Esophagus mucosa (tissue), 1 donor: ENCODE measurements at places on chromosomes 4 and X.

DNA sequence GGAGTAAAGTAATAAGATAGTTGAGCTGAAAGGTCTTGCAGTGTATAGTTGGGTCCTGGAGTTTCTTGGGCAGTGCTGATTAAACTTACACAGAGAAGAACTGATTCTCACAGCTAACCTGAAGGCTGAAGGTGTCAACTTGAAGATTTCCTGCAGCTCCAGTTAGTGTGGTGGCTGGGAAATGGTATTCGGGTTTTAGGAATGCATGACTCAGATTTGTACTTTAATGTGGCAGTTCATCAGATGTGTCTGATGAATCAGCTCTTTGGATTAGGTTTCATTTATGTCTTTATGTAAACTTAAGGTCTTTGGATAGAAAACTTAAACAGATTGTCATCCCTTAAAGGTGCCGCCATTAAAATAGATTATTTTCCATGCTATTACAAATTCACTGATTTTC is 200.0 kb downstream of the IL1RAPL1 start:
- peak; percentile 83 for ATAC-seq

GRCh38 chrX:38898261-38898660 is 97.0 kb downstream of the MID1IP1 start:
- no peak for ATAC-seq

DNA sequence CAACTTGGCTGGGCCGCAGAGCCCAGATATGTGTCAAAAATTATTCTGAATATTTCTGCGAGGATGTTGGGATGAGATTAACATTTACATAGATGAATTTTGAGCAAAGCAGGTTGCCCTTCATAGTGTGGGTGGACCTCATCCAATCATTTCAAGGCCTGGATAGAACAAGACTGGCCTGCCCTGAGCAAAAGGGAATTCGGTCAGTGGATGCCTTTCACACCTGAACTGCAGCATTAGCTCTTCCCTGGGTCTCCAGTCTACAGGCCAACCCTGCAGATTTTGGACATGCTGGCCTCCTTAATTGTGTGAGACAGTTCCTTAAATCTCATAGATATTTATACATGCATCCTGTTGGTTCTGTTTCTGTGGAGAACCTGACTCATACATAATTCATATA is 32.4 kb upstream of the SLC10A4 start:
- ATAC-seq: no peak

DNA sequence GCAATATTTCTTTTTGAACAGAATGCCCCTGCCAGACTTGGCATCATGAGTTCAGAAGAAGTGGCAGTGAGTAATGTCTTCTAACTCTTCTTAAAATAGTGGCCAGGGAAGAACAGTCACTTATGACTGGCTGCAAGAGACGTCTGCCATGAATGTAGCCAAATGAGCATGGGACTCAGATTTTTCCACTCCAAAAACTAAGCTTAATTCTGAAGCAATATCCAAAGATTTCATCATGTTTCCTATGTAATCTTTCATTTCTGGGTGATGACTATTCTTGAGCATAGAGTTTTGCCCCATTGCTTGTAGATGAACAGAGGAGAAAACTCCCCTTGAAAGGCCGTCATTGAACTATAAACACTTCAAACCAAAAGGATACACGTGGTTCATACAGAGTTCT is 11.8 kb downstream of the AMBN start:
- ATAC-seq: no peak

DNA sequence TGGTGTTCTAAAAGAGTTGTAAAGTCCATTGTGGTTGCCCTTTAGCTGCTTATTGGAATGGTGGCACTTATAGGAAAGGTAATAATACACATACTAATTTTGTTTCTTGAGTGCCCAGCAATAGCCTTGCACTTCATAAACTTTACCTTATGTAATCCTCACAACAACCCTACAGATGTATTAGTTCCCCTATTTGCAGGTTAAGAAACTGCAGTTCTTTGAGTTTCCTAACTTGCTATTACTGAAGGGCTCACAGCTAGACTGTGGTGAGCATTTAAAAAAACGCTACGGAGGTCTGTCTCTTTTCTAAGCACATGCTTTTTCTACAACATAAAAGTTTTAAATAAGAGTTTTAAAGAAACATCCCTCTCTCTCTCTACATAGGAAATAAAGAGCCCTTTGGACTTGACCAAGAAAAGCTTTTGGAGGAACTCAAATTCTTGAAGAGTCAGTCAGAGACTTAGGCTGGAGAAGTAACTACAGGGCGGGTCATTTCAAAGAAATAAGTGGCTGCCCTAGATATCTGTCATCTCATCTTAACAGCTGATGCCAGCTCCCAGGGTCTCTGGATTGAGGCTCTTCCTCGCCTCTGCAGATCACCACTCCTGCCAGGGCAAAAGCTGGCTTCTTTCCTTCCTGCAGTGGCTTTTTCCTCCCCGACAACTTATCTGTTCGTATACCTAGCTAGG is 42.0 kb upstream of the FBXW7 start:
- no peak for ATAC-seq

GRCh38 chrX:3029129-3029528 is 12.1 kb upstream of the ARSF start:
- ATAC-seq: no peak

- ATAC-seq: peak; percentile 21
Measured at GRCh38 chr4:139901531-139902320, 236.1 kb downstream of the MGST2 start.

DNA sequence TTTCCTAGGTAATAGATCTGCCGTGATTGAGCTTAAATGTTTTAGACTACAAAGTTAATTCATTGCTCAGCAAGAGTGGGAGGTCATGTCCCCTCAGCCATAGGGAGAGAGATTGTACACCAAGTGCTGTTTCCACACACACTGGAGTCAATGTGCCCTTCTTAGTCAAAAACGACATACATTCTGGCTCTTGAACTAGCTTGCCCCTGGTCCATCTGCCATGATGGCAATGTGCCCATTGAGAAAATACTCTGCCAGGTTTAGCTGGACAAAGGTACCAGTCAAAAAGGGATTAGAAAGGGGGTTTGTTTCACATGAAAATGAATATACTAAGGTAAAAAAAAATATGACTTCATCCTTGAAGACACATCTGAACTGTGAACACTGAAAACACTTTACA is 377.1 kb upstream of the ADGRL3 start:
- no peak for ATAC-seq

DNA sequence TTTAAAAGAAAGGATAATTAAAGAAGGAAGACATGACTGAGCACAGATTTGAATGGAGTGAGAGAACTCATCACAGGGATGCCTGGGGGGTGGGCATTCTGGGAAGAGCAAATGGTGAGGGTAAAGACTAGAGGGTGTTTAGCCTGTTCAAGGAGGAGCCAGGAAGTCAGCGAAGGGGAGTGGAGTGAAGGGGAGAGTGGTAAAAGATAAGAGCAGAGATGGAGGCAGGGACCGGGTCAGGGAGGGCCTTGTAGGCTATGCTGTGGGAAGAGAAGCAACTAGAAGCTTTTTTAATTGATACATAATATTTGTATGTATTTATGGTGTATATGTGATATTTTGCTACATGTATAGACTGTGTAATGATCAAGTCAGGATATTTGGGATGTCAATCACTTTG is 2.2 kb upstream of the VGLL1 start:
- ATAC-seq: no peak

DNA sequence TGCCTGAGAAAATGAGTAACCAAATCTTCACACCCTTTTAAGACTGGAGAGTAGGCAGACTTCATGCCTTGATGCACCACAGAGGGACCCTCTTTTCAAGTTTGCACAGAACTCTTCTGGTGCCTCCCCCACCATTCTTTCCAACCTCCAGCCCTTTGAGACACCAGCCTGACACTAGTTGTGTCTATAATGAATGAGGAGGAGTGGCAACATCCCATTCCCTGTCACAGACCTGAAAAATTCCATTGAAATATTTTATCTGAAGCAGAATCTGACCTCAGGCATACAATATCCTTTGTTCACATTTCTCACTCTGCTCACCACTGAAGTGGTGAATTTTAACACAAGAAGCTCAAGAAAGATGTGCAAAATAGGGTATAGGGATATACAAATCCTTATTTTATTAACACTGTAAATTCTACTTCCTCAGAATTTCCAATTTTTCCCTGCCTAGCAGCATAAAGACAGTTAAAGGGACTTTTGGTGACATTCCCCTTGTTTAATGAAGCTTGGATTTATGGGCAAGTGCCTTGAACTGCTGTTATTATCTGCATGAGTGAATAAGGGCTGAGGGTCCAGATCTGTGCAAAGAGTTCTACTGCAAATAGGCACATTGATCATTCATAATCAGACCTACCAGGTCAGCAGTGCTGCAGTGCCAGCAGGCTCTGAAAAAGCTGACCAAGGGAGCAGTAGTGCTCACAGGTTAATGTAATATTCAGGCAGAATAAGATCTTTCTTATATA is 149.9 kb upstream of the PAQR3 start:
- no peak for ATAC-seq

DNA sequence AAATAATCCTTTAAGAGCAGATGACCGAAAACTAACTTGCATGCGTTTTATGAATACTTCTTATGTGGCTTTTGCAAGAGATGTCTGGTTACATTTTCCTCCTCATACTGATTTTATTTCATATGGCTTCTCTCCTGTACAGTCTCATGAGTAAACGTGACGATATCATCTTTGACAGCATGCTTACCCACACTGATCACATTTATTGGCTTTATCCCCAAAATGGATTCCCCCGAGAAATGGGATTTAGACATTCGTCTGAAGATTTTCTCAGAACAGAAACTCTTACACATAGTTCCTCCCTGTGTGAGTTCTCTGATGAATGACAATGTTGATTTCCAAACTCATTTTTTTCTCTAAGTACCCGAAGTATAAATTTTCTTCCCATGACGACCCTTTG is 939.7 kb upstream of the LCORL start:
- no peak for ATAC-seq

GRCh38 chrX:148732743-148733142 is 232.3 kb downstream of the AFF2 start:
- ATAC-seq: no peak

- ATAC-seq: peak; percentile 78
Measured at GRCh38 chrX:65581661-65582339, 47.2 kb upstream of the LAS1L start.

DNA sequence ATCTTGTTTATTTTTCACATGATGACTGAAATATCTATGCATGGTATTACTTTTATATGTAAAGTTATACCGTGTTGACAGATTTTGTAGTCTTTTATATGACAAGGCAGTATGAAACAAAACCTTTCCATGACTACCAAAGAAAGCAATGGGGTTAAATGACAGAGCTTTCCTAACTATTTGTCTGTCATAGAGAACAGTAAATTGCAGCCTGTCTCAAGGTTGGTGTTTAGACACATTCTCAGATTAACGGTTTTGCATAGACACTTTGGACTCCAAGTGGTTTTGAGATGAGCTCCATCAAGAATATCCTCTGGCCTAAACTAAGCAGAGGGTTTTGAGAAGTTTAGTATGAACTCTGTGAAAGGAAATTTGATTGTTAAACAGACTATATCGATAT is 180.7 kb upstream of the TENM3 start:
- ATAC-seq: no peak

GRCh38 chr4:13612569-13612968 is 15.0 kb downstream of the BOD1L1 start:
- ATAC-seq: no peak

DNA sequence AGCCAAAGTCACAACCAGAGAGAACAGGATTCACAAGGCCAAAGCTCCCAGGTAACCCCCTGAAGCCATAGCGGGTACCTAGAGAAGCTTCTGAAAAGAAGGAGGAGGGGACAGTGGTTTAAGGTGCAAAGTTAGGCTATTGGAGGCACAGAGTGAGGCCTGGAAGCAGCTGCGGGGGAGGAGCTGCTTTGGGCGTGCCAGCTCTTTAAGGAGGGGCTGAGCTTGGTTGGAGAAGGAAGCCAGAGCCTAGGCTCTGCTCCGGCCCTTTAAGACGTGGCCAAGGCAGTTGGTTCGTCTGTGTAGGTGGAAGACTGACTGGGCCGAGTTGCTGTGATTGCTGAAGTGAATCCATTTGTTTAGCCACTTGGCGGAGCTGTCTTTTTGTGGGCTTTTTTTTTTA is 1.5 kb downstream of the KLF8 start:
- ATAC-seq: peak; percentile 90

DNA sequence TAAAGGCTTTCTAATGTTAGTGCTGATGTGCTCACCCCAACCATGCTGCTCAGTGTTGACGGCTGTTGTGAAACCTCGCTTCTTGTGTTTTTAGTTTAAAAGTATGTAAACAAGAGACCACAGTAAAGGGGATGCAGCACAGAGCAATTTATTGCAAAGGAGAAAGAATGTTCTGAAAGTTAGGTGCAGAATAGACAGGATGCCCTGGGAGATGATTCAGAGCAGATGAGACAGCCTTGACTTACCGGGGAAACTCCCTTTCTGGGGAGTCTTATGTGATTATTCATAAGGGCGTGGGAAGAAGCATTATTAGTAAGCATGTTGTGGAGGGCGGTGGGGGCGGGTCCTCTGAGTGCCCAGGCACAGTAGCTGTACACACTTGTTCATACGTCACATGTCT is 47.7 kb downstream of the EVC start:
- ATAC-seq: peak; percentile 97

DNA sequence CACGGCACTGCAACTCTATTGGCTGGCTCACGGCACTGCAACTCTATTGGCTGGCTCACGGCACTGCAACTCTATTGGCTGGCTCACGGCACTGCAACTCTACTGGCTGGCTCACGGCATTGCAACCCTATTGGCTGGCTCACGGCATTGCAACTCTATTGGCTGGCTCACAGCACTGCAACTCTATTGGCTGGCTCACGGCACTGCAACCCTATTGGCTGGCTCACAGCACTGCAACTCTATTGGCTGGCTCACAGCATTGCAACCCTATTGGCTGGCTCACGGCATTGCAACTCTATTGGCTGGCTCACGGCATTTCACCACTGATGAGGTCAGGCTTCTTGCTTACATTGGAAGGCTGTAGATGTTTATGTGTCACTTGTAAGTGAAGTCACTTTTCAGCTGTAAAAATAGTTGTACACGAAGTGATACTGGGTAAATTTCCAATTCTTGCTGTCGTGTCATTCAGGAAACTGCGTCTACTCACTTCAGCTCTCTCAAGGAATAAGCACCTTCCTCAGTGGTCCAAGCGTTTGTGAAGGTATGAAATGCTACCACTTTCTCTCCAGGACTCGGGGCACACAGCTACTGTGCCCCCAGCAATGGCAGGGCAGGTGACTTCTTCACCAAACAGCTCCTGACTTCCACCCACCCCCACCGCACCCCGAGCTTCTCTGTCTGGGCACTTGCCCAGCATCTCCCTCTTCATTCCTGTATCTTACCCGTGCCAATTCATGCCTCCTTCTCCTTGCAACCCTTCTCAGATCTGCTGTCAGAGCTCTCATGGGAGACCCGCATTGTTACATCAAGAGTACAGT is 141.3 kb downstream of the AFAP1 start:
- no peak for ATAC-seq

GRCh38 chr4:1241466-1241935 is 7.4 kb downstream of the CTBP1 start:
- no peak for ATAC-seq
